ENCODE measurements at places on chromosomes 12 and 14.

DNA sequence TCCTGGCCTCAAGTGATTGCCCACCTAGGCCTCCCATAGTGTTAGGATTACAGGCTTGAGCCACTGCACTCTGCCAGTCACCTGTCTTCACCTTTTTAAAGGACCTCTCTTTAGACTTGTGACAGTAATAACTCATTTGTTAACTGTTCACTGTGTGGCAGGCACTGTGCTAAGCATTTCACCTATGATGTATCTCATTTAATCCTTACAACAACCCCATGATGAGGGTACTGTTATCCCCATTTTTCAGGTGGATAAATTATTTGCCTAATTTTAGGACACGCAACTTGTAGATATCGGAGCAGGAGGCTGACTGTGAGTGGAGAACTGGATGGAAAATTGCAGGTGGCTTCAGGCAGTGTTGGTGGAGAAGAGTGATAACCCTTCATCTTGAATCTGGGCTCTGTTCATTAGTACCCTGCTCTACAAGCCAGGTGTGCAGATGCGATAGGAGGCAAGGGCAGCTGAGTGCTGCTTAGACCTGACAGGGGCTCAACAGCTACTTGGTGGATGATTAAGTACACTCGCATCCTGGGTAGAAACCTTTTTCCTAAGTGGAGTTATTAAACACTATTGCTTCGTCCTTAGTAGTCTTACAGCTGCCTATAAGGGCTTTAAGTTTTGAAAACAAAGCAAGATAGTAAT lies 2.7 kb downstream of the TCTN1 start:
- DNase-seq = no peak

GRCh38 chr12:53579545-53579955 lies 46.6 kb downstream of the ATF7 start:
- DNase-seq = no peak

- no peak for DNase-seq
These were observed 162.8 kb upstream of the LHX5 start for GRCh38 chr12:113634474-113634873.

GRCh38 chr12:127060310-127060847 lies 1206.6 kb upstream of the TMEM132C start:
- DNase-seq = no peak

- DNase-seq = no peak
These were observed 19.3 kb upstream of the STRAP start for GRCh38 chr12:15862840-15863239.

GRCh38 chr14:59566296-59566695 lies 10.3 kb downstream of the CCDC175 start:
- no peak for DNase-seq

DNA sequence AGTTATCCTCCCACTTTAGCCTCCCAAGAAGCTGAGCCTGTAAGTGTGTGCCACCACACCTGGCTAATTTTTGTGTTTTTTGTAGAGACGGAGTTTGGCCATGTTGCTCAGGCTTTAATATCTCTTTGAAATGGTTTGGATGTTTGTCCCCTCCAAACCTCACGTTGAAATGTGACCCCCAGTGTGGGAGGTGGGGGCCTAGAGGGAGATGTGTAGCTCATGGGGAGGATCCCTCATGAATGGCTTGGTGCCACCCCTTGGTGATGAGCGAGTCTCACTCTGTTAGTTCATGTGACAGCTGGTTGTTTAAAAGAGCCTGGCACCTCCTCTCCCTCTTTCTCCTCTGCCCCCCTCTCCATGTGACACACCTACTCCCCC lies 23.6 kb upstream of the TTC7B start:
- peak; percentile 11 for DNase-seq

- no peak for DNase-seq
These were observed 9.5 kb upstream of the CDK17 start for GRCh38 chr12:96409731-96410130.

DNA sequence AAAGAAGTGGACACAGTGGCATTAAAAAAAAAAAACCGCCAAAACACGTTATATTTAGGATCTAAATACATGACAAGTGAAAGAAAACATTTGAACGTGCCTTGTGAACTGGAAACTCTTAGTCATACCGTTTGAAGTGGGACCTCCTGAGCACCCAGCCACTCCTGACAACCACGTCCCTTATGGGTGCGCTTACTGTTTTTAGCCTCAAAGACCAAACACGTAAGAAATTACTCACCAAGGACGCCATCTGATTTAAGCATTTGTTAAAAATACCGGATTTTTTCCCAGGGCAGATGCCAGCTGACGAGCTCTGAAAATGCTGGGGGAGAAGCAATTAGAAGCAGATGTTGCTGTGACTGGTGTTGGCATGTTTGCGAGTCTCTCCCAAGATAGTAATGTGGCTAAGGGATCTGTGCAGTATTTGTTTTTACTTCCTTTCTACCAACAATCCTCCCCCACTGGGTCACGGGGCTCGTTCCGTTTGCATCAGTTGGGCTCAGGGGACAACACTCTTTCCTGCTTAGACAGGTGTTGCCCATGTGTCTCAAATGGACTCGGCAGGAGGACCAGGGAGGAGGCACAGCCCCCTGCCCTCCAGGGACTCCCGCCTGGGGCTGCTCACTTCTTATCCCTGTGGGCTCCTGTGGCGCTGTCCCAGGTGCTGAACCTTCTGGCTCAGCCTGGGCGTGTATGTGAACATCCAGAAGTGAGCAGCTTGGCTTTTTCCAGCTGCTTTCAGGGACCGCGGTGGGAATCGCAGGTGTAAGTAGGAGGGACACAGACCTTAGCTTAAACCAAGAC lies 101.0 kb downstream of the BEGAIN start:
- DNase-seq = peak; percentile 63

GRCh38 chr12:111341426-111342065 lies 27.3 kb downstream of the PHETA1 start:
- DNase-seq = no peak

DNA sequence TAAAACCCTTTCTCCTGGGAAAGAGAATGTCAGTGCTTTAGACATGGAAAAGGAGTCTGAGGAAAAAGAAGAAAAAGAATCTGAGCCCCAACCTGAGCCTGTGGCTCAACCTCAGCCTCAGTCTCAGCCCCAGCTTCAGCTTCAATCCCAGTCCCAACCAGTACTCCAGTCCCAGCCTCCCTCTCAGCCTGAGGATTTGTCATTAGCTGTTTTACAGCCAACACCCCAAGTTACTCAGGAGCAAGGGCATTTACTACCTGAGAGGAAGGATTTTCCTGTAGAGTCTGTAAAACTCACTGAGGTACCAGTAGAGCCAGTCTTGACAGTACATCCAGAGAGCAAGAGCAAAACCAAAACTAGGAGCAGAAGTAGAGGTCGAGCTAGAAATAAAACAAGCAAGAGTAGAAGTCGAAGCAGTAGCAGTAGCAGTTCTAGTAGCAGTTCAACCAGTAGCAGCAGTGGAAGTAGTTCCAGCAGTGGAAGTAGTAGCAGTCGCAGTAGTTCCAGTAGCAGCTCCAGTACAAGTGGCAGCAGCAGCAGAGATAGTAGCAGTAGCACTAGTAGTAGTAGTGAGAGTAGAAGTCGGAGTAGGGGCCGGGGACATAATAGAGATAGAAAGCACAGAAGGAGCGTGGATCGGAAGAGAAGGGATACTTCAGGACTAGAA lies 6.1 kb downstream of the PNN start:
- DNase-seq = no peak

DNA sequence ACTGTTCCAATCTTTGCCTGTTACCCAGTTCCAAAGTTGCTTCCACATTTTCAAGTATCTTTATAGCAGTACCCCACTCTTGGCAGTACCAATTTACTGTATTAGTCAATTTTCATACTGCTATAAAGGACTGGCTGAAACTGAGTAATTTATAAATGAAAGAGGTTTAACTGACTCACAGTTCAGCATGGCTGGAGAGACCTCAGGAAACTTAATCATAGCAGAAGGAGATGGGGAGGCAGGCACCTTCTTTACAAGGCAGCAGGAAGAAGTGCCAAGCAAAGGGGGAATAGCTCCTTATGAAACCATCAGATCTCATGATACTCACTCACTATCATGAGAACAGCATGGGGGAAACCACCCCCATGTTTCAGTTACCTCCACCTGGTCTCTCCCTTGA lies 215.0 kb downstream of the SNAPC1 start:
- no peak for DNase-seq

DNA sequence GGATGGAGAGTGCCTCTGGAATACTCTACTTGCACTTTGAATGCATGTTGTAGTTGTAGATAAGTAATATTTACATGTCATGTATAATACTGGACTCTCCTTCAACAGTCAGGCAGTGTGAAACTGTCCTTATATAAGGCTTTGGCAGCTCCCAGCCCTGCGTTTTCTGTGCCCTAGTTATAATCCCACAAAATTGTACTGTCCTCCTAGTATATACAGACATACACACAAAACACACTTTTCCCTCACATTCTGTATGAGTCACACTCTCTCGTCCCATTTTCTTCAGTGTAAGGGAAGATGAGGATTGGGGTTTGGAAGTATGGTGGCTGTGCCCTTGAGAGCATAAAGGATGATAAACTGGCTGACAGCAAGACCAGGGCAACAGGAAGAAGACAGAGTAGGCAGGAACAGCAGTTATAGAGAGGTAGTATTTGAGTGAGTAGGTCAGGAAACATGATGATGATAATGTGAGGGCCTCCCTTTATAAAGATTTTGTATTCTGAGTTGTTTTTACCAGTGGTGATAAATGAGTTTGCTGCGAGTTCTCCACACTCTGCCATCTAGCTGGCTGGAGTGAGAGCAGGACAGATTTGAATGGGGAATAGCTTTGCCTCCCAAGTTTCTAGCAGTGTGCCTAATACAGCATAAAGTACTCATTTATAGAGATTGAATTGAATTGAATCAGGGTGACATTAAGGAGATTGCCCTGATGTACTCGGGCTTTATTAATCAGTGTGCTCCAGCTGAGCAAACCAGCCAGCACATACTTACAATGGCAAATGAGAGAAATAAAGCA lies 5.0 kb downstream of the CREBL2 start:
- no peak for DNase-seq

DNA sequence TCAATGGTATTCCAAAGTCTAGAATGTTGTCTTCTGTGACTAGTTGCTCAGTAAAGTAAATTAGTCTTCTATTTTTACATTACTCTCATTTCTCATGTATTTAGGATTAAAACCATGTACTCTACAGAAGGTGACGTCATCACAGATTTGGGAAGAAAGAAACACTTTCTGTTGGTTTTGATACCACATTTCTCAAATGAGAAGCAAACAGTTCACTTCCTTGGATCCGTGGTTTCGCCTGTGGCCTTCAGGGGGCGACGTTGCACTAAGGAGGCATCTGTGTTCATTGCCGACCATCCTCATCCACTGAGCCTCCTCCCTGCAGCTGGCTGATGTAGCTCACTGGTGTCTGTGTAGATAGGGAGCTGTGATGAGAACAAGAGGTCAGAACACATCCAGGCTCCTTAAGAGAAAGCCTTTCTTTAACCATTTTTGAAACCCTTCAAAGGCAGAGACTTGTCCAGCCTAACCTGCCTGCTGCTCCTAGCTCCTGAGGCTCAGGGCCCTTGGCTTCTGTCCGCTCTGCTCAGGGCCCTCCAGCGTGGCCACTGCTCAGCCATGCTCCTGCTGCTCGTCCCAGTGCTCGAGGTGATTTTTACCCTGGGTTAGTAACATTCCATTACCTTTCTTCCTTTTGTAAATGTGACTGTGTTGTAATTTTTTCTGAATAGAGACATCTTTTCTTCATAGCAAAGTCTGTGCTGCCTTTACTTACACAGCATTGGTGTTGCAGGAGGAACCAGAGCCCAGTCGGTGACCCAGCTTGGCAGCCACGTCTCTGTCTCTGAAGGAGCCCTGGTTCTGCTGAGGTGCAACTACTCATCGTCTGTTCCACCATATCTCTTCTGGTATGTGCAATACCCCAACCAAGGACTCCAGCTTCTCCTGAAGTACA lies 220.6 kb upstream of the OR4E1 start:
- peak; percentile 57 for DNase-seq

GRCh38 chr12:6667559-6668210 lies 4.8 kb upstream of the ING4 start:
- DNase-seq = no peak

- DNase-seq = no peak
These were observed 24.9 kb downstream of the FCF1 start for GRCh38 chr14:74737753-74738325.

GRCh38 chr12:50482571-50482970 lies 22.2 kb upstream of the DIP2B start:
- DNase-seq = no peak

GRCh38 chr12:70609739-70610491 lies 27.3 kb downstream of the PTPRB start:
- peak; percentile 30 for DNase-seq

DNA sequence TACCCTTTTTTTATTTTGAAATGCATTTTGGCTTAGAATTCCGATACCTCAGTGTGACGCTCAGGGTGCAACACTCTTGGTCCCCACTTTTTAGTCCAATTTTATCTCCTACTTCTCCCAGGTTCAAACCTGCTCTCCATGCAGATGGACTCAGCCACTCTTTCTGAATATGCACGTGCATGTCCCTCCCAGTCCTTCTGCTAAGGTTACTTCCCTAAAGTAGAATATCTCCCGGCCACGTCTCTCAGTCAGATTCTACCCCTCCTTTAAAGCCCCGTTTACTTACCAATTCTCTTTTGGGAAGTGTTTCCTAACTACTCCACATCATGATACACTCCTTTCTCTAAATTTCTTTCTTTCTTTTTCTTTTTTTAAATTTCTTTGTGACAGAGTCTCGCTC lies 15.5 kb upstream of the PARP11 start:
- DNase-seq = no peak

DNA sequence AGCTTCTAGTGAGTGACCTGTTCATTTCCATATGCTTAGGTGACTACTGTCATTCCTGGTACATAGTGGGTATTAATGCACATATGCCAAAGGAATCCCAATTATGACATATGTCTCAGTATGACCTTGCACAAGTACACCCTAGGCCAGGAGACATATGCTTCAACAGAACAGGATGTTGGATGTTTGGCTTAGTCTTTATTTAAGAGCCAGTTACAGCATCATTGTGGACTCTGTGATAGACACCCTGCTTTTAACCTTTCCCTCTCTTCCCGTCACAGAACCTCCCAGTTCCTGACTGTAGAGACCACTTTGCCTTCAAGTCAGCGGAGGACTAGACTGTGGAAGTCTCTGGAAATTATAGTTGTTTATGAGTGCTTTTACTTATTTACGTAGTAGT lies 72.9 kb downstream of the DAAM1 start:
- DNase-seq = no peak

- DNase-seq = no peak
These were observed 8.5 kb downstream of the COQ6 start for GRCh38 chr14:73958591-73958990.

DNA sequence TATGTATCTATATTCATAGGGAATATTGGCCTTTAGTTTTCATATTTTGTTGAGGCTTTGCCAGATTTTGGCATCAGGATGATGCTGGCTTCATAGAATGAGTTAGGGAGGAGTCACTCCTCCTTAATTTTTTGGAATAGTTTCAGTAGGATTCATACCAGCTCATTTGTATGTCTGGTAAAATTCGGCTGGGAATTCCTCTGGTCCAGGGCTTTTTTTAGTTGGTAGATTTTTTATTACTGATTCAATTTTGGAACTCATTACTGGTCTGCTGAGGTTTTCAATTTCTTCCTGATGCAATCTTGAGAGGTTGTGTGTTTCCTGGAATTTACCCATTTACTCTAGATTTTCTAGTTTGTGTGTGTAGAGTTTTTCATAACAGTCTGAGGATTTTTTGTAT lies 175.2 kb downstream of the EPS8 start:
- no peak for DNase-seq
